Type B pancreatic cell (in vitro differentiated cells): ENCODE measurements at places on chromosomes 6 and 20. TPM values are rescaled to one million over a fixed set of nuclear protein-coding genes. Genes with fewer than 3 reads are reported as not detected.

The CRIP3 gene
- total RNA-seq = 1.1 and 2.9 TPM in 2 replicates

The DEFB132 gene
- not detected in 2 replicates for total RNA-seq

The CRISP3 gene
- total RNA-seq = 57.4 and 120 TPM in 2 replicates

GRCh38 chr20:61768571-61769285 lies 297.0 kb downstream of the TAF4 start:
- H3K27me3 ChIP-seq = peaks cover 3% of the 10 kb centered on the region
- no peaks in the 10 kb centered on the region for H3K36me3 ChIP-seq
- no peaks in the 10 kb centered on the region for H3K4me1 ChIP-seq
- no peak overlapping the region for H3K4me3 ChIP-seq

GRCh38 chr6:119116712-119117281 lies 38.3 kb upstream of the FAM184A start:
- H3K4me3 ChIP-seq = no peak overlapping the region
- no peak for DNase-seq
- peaks cover 3% of the 10 kb centered on the region for H3K36me3 ChIP-seq
- no peaks in the 10 kb centered on the region for H3K4me1 ChIP-seq
- H3K27me3 ChIP-seq = peaks cover 16% of the 10 kb centered on the region

- H3K4me3 ChIP-seq = no peak overlapping the region
- H3K4me1 ChIP-seq = peaks cover 7% of the 10 kb centered on the region
- H3K27ac ChIP-seq = no peak overlapping the region
Observed at GRCh38 chr20:22368235-22368634, 216.1 kb downstream of the FOXA2 start.
